H9 (cell line): ENCODE measurements at places on chromosomes 7 and 10. TPM values are rescaled to one million over a fixed set of nuclear protein-coding genes. Genes with fewer than 3 reads are reported as not detected.

DNA sequence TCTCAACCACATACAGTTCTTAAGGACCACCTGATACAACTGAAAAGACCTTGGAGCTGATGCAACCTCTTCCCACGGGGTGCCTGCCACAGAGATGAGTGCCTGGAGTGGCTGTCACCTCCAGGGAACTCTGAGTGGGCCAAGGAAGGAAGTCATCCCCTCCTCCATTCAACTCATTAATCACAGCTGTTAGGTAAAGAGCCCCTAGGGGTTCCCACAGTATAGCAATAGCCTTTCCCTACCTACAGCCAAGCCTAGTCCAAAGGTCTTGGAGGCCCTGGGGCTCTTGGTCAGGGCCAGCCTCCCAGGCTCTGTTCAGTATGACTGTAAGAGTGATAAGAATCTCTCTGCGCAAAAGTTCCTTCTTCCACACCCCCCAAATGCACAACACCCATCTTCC is 70.4 kb upstream of the NFE2L3 start:
- no peak overlapping the region for H3K4me3 ChIP-seq
- H3K27me3 ChIP-seq = no peaks in the 10 kb centered on the region
- no peaks in the 10 kb centered on the region for H3K36me3 ChIP-seq
- no peak for DNase-seq
- peaks cover 3% of the 10 kb centered on the region; the same call in 1 of the 2 replicates for H3K4me1 ChIP-seq
- H3K27ac ChIP-seq = no peak overlapping the region

Gene SLC26A3
- total RNA-seq = not detected in 2 replicates

DNA sequence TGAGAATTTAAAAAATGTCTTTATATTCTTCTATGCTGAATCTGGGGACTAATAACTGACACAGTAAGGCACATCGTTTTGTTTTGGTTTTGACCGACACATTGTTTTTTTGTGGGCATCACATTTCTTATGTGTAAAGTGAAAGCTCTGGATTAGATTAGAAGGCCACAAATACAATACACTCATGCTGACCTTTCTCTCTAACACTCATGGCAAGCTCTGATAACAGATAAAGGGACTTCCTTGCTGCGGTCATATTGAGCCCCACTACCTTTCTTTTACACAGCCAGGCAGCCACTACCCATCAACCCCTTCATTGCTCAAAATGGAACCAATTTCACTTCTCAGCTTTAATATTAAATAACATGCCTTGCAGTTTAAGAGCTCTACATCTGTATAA is 26.0 kb downstream of the PPP1R3A start:
- no peaks in the 10 kb centered on the region for H3K36me3 ChIP-seq
- no peaks in the 10 kb centered on the region for H3K27me3 ChIP-seq
- no peak overlapping the region for H3K4me3 ChIP-seq
- H3K4me1 ChIP-seq = no peaks in the 10 kb centered on the region
- no peak overlapping the region for H3K27ac ChIP-seq

Gene DPP6
- 4.5 and 4.7 TPM in 2 replicates for total RNA-seq

Gene TAC1
- total RNA-seq = 0.31 and 0.77 TPM in 2 replicates

- H3K36me3 ChIP-seq = peaks cover 20% of the 10 kb centered on the region; the same call in 2 of the 3 replicates
- no peak for DNase-seq
- no peak overlapping the region for H3K4me3 ChIP-seq
- H3K27me3 ChIP-seq = no peaks in the 10 kb centered on the region
- H3K27ac ChIP-seq = no peak overlapping the region
Observed at GRCh38 chr7:738723-739454, 11.8 kb upstream of the PRKAR1B start.

Gene SUN3
- total RNA-seq = not detected in 2 replicates

Gene ALOX5
- total RNA-seq = 3.2 and 3.7 TPM in 2 replicates

- no peaks in the 10 kb centered on the region; the same call in 1 of the 3 replicates for H3K36me3 ChIP-seq
- no peak overlapping the region for H3K4me3 ChIP-seq
- H3K27ac ChIP-seq = no peak overlapping the region
Observed at GRCh38 chr7:49771427-49772176, 1.8 kb upstream of the VWC2 start.

GRCh38 chr10:10515479-10516204 is 502.0 kb upstream of the CELF2 start:
- no peak overlapping the region for H3K4me3 ChIP-seq
- no peaks in the 10 kb centered on the region for H3K4me1 ChIP-seq
- H3K36me3 ChIP-seq = no peaks in the 10 kb centered on the region
- H3K27ac ChIP-seq = no peak overlapping the region

DNA sequence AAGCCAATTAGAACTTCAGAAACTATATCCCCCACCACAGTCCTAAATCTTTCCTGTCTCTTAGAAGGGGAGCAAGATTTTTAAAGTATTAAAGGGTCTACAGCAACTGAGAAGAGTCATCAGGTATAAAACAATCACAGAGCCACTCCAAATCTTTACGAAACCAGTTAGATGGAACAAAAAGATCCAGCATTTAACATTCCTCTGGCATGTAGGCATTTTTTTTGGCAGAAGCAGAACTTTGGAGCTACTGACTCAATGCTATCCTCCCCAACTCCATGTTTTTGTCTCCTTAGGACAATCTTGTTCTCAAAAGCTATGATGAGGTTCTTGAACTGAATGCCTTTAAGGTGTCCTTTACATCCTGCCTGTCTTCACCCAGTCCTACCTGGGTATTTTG is 333.3 kb downstream of the PRPF18 start:
- H3K4me1 ChIP-seq = no peaks in the 10 kb centered on the region; the same call in 1 of the 2 replicates
- no peak overlapping the region for H3K27ac ChIP-seq
- H3K4me3 ChIP-seq = no peak overlapping the region
- DNase-seq = no peak

DNA sequence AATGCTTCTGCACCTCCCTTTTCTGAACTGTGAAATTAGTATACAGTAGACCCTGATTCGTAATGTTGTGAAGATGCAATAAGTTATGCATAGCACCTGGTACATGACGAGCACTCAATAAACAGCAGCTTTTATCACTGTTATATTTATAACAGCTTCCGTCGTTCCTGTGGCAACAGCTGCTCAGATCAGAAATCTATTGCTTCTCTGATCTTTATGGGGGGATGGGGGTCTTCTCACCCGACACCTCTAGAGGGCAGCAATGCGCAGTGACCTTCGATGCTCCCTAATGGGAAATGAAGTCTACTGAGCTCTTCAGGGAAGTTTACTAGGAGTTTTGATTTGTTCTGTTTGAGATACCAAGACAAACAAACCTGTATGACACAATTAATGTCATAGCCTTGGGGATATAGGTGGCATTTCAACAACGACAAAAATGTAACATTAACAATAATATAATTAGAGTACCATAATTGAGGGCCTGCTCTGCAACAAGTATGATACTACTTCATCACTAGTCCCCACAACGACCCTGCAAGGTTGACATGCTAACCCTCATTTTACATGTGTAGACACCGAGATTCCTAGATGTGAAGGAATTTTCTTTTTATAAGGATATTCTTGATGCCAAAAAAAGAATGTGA is 289.6 kb downstream of the SFMBT2 start:
- H3K27ac ChIP-seq = no peak overlapping the region
- no peaks in the 10 kb centered on the region for H3K27me3 ChIP-seq
- peak; percentile 68 for DNase-seq
- no peak overlapping the region for H3K4me3 ChIP-seq
- no peaks in the 10 kb centered on the region for H3K36me3 ChIP-seq
- H3K4me1 ChIP-seq = no peaks in the 10 kb centered on the region

GRCh38 chr10:73886085-73886529 is 11.8 kb upstream of the CAMK2G start:
- no peaks in the 10 kb centered on the region for H3K36me3 ChIP-seq
- no peaks in the 10 kb centered on the region for H3K4me1 ChIP-seq
- no peaks in the 10 kb centered on the region for H3K27me3 ChIP-seq
- DNase-seq = peak; percentile 86
- H3K4me3 ChIP-seq = no peak overlapping the region

DNA sequence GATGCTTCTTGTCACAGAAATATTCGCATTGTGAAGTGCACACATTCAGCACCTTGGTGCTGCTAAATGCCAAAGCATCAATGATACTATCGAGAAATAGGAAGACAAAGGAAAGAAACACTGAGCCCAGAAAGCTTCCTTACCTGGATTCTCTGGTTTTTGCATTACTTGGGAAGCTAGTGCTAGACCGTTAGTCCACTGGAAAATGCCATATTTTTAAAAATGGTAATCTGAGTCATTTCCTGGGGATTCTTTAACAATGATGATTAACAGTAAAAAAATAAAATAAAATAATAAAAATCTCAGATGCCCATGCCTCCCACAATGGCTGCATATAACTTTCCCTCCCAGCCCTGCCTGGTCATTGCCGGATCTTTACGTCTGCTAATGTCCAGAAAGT is 420.1 kb upstream of the MGMT start:
- no peaks in the 10 kb centered on the region for H3K36me3 ChIP-seq
- no peak for DNase-seq
- H3K27me3 ChIP-seq = no peaks in the 10 kb centered on the region
- no peak overlapping the region for H3K4me3 ChIP-seq

GRCh38 chr7:134359787-134360432 is 43.2 kb upstream of the SLC35B4 start:
- no peak overlapping the region for H3K4me3 ChIP-seq
- no peak for DNase-seq
- no peaks in the 10 kb centered on the region for H3K4me1 ChIP-seq
- H3K36me3 ChIP-seq = no peaks in the 10 kb centered on the region
- H3K27me3 ChIP-seq = no peaks in the 10 kb centered on the region
- H3K27ac ChIP-seq = no peak overlapping the region

DNA sequence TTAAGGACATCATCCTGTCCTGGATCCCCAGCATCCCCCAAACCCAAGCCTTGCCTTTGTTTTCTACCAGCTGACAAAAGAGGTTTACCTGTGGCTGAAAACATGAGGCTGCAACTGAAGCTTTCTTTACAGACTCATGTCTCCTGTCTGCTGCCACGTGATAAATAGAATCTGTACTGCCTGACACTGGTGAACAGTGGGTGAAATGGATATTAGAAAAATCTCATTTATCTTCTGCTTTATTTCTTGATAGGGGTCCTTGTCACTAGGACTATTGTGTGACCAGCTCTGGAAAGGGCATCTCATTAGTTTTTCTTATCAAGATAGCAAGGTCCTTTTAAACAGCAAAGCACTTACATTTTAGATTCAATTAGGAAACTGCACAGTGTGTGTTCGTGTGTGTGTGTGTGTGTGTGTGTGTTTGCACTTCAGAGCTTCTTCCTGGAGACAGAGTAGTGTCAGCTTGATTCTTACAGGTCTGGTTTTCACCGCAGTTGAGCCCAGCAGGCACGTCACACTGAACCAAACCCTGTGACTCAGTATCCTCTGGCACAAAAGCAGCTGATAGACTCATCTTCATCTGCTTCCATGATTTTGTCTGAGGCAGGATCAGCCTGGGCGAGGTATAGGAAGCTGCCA is 373.5 kb upstream of the CELF2 start:
- H3K4me1 ChIP-seq = peaks cover 7% of the 10 kb centered on the region; the same call in 1 of the 2 replicates
- no peak overlapping the region for H3K4me3 ChIP-seq
- H3K27me3 ChIP-seq = no peaks in the 10 kb centered on the region
- peaks cover 3% of the 10 kb centered on the region; the same call in 1 of the 2 replicates for H3K36me3 ChIP-seq

DNA sequence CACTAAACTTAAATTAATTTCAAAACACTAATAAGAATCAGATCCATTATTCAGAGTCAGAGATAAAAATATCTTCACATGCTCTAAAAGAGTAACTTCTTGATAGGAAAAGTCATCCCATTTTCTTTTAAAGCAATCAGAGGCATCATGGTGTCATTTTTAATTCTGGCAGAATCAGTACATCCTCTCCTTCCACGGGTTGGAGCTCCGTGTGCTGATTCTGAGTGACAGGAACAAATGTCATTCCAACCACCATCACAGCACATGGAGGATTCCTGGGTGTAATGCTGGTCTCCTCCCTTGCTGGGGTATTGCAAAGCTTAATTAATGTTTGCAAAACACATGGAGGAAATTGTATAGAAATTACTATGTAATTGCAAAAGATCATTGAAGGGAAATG is 114.5 kb upstream of the IMMP2L start:
- no peak overlapping the region for H3K4me3 ChIP-seq
- H3K36me3 ChIP-seq = no peaks in the 10 kb centered on the region
- no peaks in the 10 kb centered on the region for H3K27me3 ChIP-seq
- no peak for DNase-seq
- no peaks in the 10 kb centered on the region for H3K4me1 ChIP-seq
- no peak overlapping the region for H3K27ac ChIP-seq

Gene ZNF22
- 36.9 and 37.6 TPM in 2 replicates for total RNA-seq

DNA sequence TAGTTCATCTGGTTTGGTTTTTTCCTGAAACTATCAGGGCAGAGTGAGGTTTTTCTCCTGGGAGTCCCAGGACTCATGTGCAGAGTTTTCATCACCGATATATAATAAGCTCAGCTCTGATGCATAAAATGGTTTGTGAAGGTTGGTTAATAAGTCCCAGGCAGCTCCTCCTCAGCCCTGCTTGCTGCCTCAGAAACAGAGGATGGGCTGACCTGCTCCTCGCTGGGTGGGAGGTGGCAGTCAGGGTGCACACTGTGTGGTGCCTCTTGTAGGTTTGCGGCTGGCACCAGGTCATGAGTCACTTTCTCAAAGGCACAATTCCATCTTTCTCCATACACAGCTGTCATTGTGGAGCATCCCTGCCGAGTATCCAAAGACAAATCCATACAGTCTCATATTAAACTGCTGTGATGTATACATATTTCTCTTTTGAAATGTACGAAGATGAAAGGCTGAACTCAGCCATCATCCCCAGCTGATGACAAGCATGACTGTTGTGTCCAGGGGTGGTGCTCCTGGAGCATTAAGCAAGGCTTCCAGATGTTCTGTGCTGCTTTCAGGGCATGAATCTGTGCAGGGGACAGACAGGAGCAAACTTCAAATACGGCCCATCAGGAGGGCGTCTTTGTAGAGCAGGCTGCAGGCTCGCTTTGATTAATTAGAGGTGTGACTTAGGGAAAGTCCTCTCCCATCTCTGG is 125.7 kb upstream of the NPS start:
- no peak overlapping the region for H3K27ac ChIP-seq
- peaks cover 21% of the 10 kb centered on the region for H3K36me3 ChIP-seq
- H3K4me3 ChIP-seq = no peak overlapping the region
- no peaks in the 10 kb centered on the region for H3K27me3 ChIP-seq

DNA sequence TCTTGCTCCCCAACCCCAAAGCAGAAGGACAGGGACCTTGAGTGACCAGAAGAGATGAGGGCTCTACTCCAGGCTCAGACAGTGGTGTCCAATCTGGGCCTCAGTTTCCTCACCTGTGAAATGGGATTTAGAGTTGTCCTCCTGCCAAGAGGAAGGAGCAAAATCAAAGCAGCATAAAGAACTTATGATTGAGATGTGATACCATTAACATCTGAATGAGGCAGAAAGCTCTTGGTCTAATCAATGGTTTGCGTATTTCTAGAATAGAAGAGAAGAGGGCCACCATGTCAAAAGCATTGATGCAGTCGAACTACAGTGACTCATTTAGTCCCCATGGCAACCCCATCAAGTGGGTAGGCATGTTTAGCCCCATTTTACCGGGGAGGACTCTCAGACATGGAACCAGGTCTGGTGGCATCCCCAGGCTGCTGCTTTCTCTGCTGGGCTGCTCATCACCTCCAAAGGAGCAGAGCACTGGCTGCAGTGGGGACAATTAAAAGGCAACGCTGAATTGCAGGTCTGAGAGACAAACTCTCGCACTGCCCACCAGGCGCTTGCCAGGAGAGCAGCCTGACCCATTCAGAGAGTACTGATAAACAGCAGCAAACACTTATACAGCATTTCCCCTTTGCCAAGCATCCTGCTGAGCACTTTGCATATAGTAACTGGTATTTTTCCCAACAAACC is 175.9 kb downstream of the NEURL1 start:
- no peaks in the 10 kb centered on the region; the same call in 2 of the 3 replicates for H3K36me3 ChIP-seq
- H3K4me3 ChIP-seq = no peak overlapping the region
- no peaks in the 10 kb centered on the region for H3K27me3 ChIP-seq
